ENCODE measurements at places on chromosomes 4 and X.

DNA sequence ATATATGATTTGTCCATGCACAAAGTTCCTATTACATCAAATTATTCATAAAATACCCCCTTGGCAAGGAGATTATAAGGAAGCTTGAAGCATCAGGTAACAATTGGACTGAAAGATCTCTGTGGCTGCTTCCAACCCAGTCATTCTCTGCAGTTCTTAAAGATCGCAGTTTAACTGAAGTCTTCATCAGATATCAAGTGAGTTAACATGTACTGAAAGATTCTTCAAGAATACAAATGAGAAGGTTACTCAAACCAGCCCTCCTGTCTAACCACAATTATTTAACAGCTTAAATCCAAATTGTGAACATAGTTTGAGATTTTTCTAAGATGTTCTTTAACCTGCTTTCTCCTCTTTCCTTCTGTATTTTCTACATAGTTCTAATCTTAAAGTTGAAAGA is 56.1 kb downstream of the SLC10A7 start:
- no peak for DNase-seq

DNA sequence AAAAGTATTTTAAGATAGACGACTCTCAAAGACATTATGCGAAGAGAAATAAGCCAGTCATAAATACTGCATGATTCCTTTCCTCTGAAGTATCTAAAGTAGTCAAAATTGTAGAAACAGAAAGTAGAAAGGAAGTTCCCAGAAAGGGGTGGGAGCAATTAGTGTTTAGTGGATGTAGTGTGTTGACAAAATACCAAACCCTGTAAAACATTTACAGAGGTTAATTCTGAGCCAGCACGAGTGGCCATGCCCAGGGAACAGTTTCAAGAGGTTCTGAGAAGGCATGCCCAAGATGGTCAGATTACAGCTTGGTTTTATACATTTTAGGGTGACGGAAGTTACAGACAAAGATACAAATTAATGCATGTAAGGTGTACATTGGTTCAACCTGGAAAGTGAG is 34.4 kb upstream of the SLC25A4 start:
- DNase-seq, result no peak

GRCh38 chrX:68307769-68308168 is 125.5 kb downstream of the OPHN1 start:
- DNase-seq, result no peak

- DNase-seq, result no peak
These were observed 58.3 kb downstream of the RAI2 start for GRCh38 chrX:17802756-17803155.

- DNase-seq, result no peak
These were observed at the start of gene SRPX2 for GRCh38 chrX:100643956-100644860. Gene SRPX2, plus strand, starts transcription at chrX:100644199. Its CDS starts 2,124 bp downstream, at chrX:100646323.

- peak; percentile 43 for DNase-seq
These were observed 78.8 kb upstream of the BCOR start for GRCh38 chrX:40176351-40177116.

GRCh38 chrX:152988536-152989291 is 5.2 kb downstream of the PNMA5 start:
- no peak for DNase-seq
